Activated CD4-positive, alpha-beta T cell treated with anti-CD3 and anti-CD28 coated beads, Interleukin-2, amount 50 U/mL, for 1 hour (primary cell): ENCODE measurements at places on chromosomes 6 and 20.

- DNase-seq, result no peak
These were observed 8.6 kb downstream of the SNPH start for GRCh38 chr20:1274485-1275311.

GRCh38 chr6:158684311-158684710, 34.5 kb downstream of the SYTL3 start:
- no peak for DNase-seq

GRCh38 chr6:39849764-39850163, 57.6 kb downstream of the DAAM2 start:
- DNase-seq, result no peak

DNA sequence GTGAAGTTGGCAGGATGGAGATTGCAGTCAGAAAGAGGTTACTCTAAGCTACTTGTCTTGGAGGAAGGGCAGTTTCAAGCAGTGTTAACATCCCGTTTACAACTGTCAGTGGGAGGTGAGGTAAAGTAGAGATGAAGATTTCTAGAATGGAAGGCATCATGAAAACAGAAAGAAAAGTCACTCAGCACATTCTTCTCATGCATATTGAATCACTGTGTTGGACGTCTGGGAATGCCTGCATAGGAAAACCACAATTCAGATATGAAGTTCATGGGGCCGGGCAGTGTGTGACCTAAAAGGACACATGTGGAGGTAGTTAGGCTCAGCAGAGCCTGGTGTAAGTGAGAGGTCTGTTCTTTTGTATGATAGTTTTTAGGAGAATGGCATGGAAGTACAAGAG, 73.5 kb upstream of the LAMP5 start:
- no peak for DNase-seq

DNA sequence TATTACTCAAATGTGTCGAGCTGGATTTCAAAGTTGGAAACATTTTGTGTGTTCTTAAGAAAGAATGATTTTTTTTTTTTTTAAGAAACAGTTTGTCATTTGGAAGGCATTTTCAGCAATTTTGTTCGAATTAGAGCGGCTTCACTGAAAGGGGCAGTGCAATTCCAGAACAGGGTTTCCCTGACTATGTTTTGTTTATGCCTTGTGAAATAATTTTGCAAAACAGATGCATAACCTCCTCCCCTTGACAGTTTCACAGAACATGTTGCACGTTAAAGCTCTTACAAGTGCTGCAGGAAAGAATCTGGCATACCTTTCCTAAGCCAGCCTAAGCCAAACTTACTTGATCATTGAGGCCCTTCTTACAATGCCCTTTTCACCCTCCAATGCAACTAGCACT, 216.0 kb upstream of the SSTR4 start:
- no peak for DNase-seq

- DNase-seq, result no peak
These were observed 107.3 kb downstream of the SYCP2 start for GRCh38 chr20:59825944-59826759.

- no peak for DNase-seq
These were observed 71.3 kb downstream of the EFHC1 start for GRCh38 chr6:52491203-52492069.

DNA sequence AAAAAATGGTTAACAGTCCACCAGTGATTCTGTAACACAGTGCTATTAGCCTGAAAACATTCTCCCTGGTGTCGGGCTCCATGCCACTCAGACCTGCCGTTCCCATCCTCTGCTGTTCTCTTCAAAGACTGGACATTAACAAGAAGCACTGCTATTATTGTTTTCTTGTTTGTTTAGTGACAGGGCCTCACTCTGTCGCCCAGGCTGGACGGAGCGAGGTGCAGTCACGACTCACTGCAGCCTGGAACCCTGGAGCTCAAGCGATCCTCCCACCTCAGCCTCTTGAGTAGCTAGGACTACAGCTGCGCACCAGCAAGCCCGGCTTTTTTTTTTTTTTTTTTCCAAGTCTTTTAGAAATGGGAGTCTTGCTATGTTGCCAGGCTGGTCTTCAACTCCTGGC, 9.6 kb downstream of the RMND1 start:
- no peak for DNase-seq

GRCh38 chr6:193180-193579, 99.1 kb upstream of the DUSP22 start:
- no peak for DNase-seq
